Lower leg skin (tissue), 4 donors: ENCODE measurements at places on chromosomes 3 and 15. TPM values are rescaled to one million over a fixed set of nuclear protein-coding genes. Genes with fewer than 3 reads are reported as not detected.

TGFBR2 gene
- total RNA-seq: 109 TPM

TARS3 gene
- 11.3 TPM for total RNA-seq

KBTBD8 gene
- 0.13 TPM for total RNA-seq

CHL1 gene
- total RNA-seq: 32.7 TPM

C3orf20 gene
- not detected for total RNA-seq

GPR62 gene
- total RNA-seq: not detected

OPA1 gene
- 41.1 TPM for total RNA-seq

- no peak for DNase-seq
These were observed 78.6 kb downstream of the SRGAP3 start for GRCh38 chr3:9170851-9171160.

GRCh38 chr3:46433841-46434240 is 26.8 kb downstream of the CCRL2 start:
- DNase-seq: no peak

DNA sequence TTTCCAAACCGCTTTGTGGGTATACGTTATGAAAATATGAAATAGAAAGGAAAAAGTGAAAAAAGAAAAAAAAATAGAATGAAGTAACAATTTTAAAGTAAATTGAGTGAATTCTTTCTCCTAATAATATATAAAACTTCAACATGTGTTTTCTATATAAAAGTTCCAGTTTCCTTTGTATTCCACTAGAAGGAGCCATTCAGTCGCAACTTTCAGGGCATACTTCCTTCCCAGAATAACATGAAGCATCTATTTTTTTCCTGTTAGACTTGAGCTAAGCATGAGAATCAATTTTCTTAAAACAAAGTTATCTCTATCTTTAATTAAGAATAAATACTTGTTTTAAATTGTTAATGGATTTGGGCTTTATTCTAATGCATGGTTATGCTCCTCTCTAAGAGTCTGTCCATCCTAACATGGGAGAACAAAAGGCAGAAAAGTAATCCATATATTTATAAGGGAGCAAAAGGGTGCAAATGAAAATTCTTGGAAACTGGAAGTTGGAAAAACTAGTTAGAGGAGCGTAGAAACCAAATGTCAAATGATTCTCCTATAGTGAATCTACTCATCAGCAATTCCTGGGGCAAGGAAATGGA is 16.0 kb upstream of the VGLL3 start:
- DNase-seq: no peak

DNA sequence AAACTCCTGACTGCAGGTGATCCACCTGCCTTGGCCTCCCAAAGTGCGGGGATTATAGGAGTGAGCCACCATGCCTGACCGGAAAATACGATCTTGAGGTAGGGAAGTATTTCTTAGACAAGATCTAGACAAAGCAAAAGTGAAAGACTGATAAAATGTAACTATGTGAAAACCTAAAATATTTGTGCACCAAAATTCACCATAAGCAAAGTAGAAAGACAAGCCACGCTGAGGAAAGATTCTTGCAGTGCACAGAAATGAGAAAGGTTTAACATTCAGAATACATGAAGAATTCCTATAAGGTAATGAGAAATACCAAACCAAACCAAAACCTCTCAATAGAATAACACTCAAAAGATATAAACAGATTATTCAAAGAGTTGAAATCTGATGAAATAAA is 35.7 kb downstream of the SYNM start:
- DNase-seq: no peak

DNA sequence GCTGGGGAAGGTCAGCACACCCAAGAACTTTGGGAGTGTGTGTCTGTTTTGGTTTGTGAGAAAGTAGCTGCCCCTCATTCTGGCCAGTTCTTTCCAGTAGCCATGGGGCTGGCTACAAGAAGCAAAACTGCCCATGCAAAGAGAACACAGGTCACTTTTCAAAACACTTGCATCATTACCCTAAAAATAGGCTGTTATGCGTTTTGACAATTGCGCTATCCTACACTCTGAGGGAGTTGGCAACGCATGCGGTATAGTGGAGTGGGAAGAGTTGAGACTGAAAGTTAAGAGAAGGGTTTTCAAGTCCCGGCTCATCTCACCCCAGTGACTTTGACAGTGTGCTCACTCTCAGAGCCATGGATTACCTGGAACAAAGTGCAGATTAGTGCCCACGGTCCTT is 41.8 kb upstream of the MYZAP start:
- peak; percentile 17 for DNase-seq

- DNase-seq: no peak
These were observed 36.3 kb downstream of the ALG1L2 start for GRCh38 chr3:130117933-130118332.

- no peak for DNase-seq
These were observed 174.2 kb upstream of the SLC2A2 start for GRCh38 chr3:171200750-171201088.
